ENCODE measurements at places on chromosomes 16 and 17.
A peak's percentile ranks its signal among the peaks of the same experiment; 100 is the strongest.

DNA sequence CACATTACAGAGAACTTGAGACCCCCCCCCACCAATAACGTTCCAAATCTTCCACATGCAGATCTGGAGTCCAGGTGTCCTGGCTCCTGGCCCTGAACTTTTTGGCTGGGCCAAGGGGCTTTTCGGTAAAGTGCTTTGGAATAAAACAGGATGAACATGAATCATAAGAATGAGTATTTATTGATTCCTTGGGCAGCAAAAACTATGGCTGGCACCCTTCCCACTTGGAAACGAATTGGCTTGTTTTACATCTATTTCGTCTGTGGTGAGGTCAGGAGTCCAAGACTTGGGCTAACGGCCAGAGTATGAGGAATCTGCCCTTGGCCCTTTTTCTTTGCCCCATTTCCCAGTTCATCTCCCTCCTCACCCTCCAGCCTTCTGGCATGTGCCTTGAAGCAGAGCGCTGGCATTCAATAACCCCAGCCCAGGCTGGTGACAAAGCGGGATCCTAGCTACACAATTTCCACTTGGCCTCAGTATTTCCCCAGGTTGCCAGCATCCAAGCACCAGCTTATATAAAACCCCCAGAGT lies 4.1 kb upstream of the UBTF start:
- no peak for DNase-seq

DNA sequence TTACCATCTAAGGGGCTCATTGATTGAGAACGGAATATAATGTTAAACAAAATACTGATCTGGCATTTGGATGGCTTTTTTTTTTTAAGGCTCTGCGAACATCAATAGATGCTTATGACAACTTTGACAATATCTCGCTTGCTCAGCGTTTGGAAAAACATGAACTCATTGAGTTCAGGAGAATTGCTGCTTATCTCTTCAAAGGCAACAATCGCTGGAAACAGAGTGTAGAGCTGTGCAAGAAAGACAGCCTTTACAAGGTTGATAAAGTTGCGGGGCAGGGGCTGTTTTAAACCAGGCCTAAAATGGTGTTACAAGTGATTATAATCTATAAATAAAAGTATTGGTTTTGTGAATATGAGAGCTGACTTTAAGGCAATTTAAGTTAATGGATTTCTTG lies 22.3 kb downstream of the PTRH2 start:
- DNase-seq: no peak

DNA sequence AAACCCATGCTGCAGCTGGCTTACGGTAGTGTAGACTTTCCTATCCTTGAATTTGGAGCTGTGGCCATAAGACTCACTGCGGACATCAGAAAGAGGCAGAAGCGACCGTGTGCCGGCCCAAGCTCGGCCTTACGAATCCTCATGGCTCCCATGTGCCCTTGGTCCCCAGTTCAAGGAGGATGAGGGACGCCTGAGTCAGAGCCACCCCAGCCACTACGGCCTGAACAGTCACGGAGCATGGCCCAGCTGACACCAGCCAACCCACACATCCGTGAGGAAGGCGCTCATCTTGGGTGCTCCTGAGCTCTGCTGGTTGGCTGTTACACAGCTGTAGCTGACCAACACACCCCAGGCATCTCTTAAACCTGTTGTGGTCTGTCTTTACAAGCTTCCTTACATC lies 44.0 kb downstream of the ZCCHC14 start:
- no peak for DNase-seq

GRCh38 chr17:35312790-35313711 lies 60.4 kb downstream of the SLFN11 start:
- DNase-seq: no peak

- no peak for DNase-seq
Measured at GRCh38 chr17:15952048-15952532, 7.2 kb downstream of the ADORA2B start.

- DNase-seq: no peak
Measured at GRCh38 chr17:58088624-58089023, 5.4 kb downstream of the DYNLL2 start.

GRCh38 chr16:30351586-30352419 lies 3.3 kb downstream of the CD2BP2 start:
- peak; percentile 74 for DNase-seq

DNA sequence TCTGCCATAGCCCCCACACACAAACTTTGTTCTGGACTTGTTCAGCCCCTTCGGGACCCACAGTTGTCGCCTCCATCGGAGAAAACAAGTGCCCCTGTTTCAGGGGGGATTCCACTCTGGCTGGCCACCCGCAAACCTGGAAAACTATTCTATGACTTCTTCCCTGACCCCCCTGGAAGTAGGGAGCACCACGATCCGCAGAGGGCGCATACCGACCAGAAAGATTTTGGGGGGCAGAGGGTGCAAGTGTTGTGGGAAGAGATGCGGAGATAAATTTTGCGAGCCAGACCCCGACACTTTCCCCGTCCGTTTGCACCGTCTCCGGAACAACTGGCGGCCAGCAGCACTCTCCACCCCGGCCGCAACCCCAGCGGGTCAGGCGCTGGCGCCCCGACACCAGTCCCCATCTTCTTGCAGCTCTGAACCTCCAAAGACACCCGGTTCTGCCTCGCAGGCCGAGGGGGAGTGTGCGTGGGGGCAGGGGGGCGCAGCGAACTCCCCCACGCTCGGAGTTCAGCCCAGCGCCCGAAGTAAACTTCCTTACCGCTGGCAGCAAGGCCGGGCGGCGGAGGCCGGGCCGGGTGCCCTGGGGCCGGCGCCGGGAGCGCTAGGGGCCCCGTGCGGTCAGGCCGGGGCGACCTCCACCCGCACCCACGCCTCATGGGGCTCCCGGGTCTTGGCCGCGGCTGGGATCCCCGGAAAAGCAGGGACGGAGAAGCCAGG lies 744 bp downstream of the SALL1 start:
- DNase-seq: no peak

- DNase-seq: no peak
Measured at GRCh38 chr17:37100231-37100630, 151.5 kb downstream of the AATF start.

DNA sequence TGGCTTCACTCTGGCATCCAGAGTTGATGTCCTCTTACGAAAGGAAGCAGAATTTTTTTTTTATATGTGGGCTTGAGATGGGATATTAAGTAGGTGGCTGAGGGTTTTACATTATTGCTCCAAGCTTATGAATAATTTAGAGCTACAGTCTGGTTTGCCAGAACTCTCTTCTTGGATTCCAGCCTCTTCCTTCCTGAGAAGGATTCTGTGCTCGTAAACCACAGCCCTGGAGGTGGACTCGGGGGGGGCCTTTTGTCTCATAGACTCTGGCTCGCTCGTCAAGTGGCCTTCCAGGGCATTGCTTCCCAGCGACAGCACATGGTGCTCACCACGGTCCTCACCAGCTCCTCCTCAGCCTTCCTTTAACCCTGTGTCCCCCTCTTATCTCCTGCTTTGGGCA lies 43.2 kb downstream of the TMEM11 start:
- DNase-seq: no peak

- no peak for DNase-seq
Measured at GRCh38 chr16:85029408-85029784, 1.8 kb downstream of the KIAA0513 start.

- DNase-seq: no peak
Measured at GRCh38 chr17:2374549-2375285, 26.1 kb downstream of the MNT start.

DNA sequence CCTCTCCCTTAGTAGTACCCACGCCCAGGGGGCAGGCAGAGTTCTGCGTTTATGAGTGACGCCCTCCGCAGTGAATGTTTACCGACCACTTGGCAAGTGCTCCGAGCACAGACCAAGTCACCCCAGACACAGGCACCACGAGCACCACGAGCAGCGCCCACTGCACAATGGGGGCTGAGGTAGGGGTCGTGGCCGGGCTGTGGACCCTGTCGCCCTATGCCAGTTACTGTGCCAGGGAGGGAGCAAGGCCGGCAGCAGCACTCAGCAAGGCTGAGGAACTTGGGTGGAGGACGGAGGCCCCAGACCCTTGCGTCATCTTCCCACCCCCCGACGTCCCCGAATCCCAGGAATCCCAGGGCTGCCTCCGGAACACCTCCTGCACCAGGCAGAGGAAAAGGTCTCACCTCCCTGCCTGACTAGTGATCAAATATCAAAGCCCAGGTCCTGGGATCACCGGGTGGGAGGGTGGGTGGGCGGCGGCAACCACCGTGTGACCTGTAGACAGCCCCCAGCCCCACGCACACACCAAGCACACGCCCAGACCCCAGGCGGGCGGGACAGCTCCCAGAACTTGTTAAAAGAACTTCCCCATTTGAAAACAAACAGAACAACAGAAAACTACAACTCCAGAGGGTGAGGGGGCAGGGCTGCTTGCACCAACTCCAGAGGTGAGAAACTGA lies 5.4 kb downstream of the VASN start:
- DNase-seq: no peak

DNA sequence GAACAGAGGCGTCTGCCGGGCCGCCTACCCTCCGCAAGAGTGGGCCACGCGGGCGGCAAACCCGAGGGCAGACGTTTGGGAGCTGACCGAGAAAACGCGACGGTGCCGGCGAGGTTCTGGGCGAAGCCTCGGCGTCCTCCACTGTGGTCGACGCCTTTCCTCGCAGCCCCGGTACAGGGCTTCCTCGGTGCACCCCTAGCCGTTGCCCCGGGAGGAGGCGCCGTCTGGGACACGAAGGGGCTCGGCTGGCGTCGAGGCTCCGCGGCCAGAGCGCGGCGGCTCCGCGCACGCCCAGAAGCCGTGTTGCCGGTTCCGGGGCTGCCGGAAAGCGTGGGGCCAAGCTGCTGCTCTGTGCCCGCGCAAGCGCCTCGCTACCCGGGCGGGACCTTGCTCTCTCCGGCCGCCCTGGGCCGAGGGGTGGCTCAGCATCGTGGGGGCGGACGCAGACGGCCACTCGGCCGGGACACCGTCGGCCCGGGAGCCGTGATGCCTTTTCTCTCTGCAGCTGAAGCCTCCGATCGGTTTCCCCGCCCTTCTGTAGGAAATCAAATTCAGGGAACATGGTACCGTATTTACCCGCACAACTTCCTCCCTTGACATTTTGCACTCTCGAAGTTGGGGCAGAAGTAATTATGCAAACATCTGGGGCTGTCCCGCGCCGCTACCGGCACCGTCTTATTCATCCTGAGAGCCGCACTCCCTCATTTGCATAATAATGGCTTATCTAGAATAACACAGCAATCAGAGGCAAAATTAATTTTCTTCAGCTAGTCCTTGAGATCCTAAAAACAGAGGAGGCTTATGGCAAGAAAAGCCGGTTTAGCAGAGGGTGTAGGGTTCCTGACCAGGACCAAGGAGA lies 7.3 kb upstream of the CBX8 start:
- DNase-seq: no peak
